ENCODE measurements at places on chromosomes 7 and 10.

DNA sequence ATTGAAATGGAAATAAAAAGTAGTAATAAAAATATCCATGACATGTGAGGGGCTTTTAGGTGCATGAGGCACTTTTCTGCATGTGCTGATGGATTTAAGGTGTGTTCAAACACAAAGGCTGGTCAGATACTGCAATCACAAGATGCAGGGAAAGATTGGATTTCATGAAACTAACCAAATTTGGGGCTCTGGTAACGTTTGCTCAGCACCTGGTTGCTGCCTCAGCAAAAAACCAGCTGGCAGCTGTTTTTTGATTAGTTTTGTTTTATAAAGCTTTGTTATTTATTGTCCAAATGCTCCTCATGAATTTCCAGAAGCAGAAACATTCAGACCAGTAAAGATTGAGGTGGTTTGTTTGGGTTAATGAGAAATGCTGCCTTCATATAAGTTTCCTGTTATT, 195.7 kb upstream of the NRG3 start:
- no peak for DNase-seq

GRCh38 chr10:95246582-95247051, 44.2 kb downstream of the PDLIM1 start:
- DNase-seq, result peak; percentile 77

DNA sequence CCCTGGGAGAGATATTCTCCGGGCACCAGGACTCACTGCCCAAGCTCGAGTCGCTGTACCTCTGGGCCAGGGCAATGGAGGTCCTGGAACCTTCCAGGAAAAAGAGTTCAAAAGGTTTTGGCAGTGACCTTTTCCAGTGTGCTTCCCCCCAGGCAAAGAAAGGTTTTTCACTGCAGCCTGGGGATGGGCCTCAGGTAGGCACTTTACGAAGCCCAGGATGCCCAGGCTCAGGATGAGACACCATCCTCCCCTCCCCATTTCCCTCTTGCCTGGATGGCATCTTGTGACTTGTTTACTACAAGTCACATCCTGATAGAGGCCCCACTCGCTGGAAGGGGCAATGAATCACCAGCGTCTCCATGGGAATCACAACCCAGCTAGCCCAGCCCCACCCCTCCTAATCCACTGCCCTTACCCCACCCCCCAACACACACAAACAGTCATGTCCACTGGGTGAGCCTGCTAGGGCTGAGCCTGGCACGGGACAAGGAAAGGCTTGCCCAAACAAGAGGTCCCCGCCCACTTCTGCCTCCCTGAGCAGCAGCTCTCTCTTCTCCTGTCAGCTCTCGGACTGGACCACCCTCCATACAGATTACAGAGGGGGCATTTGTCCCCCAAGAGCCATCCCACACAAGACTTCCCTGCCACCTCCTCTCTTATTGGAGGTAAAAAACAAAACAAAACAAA, 93.8 kb upstream of the SMNDC1 start:
- DNase-seq, result no peak

- DNase-seq, result no peak
These were observed 49.4 kb downstream of the ADCYAP1R1 start for GRCh38 chr7:31101544-31101943.
